Tibial nerve (tissue), 4 donors: ENCODE measurements at places on chromosomes 3 and 15.

GRCh38 chr15:40618023-40618422 lies 24.0 kb downstream of the KNL1 start:
- no peak overlapping the region for H3K4me3 ChIP-seq
- H3K27ac ChIP-seq: no peak overlapping the region
- no peak for DNase-seq
- no peaks in the 10 kb centered on the region for H3K36me3 ChIP-seq
- H3K27me3 ChIP-seq: no peaks in the 10 kb centered on the region

- no peak for DNase-seq
- no peak overlapping the region for H3K4me3 ChIP-seq
- no peaks in the 10 kb centered on the region for H3K36me3 ChIP-seq
- no peak overlapping the region for H3K27ac ChIP-seq
Measured at GRCh38 chr3:153426344-153426743, 264.3 kb downstream of the RAP2B start.

GRCh38 chr3:193250492-193250891 lies 9.5 kb downstream of the PLAAT1 start:
- DNase-seq: no peak
- H3K36me3 ChIP-seq: no peaks in the 10 kb centered on the region
- H3K4me3 ChIP-seq: no peak overlapping the region
- no peak overlapping the region for H3K27ac ChIP-seq

- no peaks in the 10 kb centered on the region for H3K27me3 ChIP-seq
- no peaks in the 10 kb centered on the region for H3K4me1 ChIP-seq
- H3K4me3 ChIP-seq: peak overlapping the region; percentile 68
- H3K36me3 ChIP-seq: no peaks in the 10 kb centered on the region
- H3K27ac ChIP-seq: peak overlapping the region; percentile 97
Measured at GRCh38 chr3:50341537-50341936, 901 bp upstream of the RASSF1 start.

DNA sequence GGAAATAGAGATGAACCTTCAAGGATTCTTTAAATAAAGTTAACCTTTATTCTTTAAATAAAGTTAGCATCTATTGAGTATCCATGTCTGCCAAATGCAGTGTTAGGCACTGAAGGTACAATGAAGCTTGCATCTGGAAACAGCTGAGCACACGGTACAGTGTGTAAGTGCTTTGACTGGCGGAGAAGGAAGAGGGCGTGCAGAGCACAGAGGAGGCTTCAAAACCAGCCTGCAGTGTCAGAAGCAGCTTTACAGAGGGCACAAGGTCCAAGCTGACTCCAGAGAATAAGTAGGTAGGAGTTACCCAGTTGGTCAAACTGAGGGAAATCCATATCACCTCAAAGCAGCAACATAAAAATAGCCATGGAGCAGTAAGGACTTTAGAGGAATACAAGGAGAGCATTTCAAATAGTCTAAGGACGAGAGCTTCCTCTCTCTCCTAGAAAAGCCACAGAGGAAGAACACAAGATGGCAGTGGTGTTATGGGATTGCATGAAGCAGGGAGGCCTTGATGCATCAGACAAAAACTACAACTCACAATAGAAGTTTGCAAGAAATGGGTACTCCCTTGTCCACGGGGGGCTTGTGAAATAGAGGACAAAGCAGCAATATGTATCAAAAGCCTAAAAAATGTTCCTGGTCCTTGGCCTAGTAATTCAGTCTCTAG lies 60.3 kb upstream of the PPP2R3A start:
- no peaks in the 10 kb centered on the region for H3K36me3 ChIP-seq
- no peak overlapping the region for H3K27ac ChIP-seq
- H3K27me3 ChIP-seq: no peaks in the 10 kb centered on the region
- H3K4me3 ChIP-seq: no peak overlapping the region
- H3K4me1 ChIP-seq: no peaks in the 10 kb centered on the region
- DNase-seq: no peak

DNA sequence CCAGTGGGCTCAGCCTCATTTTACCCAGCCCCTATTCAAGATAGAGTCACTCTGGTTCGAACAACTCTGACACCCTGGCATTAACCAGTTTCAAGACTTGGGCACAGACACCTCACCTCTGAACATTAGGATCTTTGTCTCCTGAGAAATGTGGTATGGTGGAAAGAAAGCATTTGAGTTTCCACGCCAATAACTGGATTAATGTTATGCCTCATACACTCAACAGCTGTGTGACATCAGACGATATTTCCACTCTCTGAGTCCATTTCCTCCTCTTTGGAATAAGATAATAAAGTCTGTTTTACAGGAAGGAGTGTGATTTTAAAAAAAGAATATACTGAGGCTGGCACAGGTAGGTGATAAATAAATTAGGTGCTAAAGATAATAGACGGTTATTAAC lies 121.3 kb upstream of the CHL1 start:
- peak overlapping the region; percentile 11 for H3K27ac ChIP-seq
- peaks cover 18% of the 10 kb centered on the region for H3K4me1 ChIP-seq
- H3K4me3 ChIP-seq: no peak overlapping the region
- no peaks in the 10 kb centered on the region for H3K36me3 ChIP-seq
- DNase-seq: no peak

GRCh38 chr3:88691081-88691480 lies 416.3 kb upstream of the EPHA3 start:
- H3K4me1 ChIP-seq: no peaks in the 10 kb centered on the region
- H3K4me3 ChIP-seq: no peak overlapping the region
- no peak for DNase-seq
- no peaks in the 10 kb centered on the region for H3K27me3 ChIP-seq
- H3K36me3 ChIP-seq: no peaks in the 10 kb centered on the region

DNA sequence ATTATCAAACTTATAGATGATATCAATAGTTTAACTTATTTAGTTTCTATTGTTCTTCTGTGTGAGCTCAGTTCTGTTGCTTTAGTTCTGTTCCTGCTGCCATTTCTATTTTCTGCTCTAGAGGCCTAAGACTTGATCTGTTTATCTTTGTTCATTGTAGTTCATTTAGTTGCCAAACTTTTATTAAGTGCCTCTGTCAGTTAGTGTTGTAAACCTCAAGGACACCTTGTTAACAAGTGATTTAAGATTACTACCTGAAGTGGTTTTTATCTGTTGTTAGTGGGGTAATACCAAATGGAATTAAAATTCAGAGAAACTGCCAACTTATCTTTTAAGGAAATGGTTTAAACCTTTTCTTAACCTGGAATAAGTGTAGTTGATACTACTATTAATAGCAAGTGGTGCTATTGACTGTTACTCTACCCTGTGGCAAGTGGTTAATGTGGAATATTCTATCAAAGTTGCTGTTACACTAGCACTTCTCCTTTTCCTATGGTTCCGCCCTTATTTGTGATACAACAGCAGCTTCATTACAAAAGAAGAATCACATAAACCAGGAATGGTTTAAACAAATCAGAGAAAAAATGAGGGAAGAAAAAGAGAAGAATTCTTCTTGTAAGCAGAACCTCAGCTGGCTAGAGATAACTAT lies 500.6 kb upstream of the GOLIM4 start:
- H3K36me3 ChIP-seq: no peaks in the 10 kb centered on the region
- no peaks in the 10 kb centered on the region for H3K27me3 ChIP-seq
- no peak overlapping the region for H3K27ac ChIP-seq

DNA sequence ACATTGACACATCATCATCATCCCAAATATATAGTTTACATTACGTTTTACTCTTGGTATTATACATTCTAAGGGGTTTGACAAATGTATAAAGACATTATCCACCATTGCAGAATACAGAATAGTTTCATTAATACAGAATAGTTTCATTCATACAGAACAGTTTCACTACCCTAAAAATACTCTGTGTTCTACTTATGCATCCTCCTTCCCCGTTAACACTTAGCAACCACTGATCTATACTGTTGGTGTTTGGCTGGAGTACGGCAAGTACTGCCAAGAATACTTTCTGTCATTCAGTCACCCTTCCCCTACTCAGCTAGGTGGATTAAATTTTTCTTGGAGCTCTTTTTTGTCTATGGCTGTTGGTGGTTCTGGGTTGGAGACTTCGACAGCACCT lies 33.4 kb downstream of the LEKR1 start:
- H3K27ac ChIP-seq: no peak overlapping the region
- H3K36me3 ChIP-seq: no peaks in the 10 kb centered on the region
- H3K27me3 ChIP-seq: no peaks in the 10 kb centered on the region
- DNase-seq: no peak

DNA sequence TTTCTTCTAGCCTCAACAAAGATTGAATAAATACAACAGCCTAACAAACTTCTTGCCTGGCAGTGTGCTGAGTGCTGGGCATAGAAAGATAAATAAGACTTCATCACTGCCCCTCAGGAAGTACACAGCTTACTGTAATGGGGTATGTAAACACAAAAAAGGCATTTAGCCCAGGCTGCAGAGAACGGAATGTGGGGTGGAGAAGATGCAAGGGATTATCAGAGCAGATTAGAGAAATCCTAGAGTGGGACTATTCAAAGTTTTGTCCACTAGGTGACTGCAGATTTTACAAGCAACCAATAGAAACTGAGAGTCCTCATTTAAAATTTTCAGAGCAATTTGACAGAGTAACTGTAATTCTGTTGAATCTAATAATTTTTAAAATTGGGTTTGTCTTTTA lies 35.4 kb upstream of the TSC22D2 start:
- no peaks in the 10 kb centered on the region for H3K27me3 ChIP-seq
- no peaks in the 10 kb centered on the region for H3K36me3 ChIP-seq
- no peak for DNase-seq
- H3K4me1 ChIP-seq: peaks cover 27% of the 10 kb centered on the region
- H3K27ac ChIP-seq: peak overlapping the region; percentile 88

DNA sequence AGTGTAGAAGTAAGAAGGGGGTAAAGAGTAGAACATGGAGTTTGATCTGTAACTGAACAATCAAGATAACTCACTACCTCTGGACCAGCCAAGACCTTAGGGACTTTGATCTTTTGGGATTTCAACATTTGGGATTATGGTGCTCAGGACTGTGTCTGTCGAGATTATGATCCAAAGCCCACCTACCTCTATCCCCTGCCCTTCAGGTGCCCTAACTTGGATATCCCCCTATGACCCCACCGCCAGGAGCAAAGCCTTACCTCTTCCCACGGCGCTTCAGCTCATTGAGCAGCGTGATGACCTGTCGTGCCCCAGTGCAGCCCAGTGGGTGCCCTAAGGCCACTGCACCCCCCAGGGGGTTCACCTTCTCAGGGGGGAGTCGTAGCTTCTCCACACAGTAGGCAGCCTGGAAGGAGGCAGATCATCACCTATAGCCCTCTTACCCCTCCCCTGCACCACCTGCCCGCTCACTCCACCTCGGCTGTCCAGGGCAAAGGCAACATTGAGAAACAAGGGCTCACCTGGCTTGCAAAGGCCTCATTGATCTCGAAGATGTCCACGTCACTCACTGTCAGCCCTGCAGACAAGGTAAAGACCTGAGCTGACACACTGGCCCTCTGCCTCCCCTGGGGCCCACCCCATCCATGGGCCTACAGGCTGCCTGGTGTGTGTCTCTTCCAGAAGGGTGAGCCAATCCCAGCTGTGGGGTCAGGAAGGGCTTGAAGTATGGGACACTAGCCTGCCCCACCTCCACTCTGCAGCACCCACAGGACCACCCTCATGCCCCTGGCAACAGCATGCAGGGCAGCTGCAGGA lies 11.4 kb downstream of the ACAA1 start:
- DNase-seq: no peak
- H3K4me1 ChIP-seq: no peaks in the 10 kb centered on the region
- H3K27me3 ChIP-seq: no peaks in the 10 kb centered on the region
- no peak overlapping the region for H3K27ac ChIP-seq
- peaks cover 100% of the 10 kb centered on the region for H3K36me3 ChIP-seq

DNA sequence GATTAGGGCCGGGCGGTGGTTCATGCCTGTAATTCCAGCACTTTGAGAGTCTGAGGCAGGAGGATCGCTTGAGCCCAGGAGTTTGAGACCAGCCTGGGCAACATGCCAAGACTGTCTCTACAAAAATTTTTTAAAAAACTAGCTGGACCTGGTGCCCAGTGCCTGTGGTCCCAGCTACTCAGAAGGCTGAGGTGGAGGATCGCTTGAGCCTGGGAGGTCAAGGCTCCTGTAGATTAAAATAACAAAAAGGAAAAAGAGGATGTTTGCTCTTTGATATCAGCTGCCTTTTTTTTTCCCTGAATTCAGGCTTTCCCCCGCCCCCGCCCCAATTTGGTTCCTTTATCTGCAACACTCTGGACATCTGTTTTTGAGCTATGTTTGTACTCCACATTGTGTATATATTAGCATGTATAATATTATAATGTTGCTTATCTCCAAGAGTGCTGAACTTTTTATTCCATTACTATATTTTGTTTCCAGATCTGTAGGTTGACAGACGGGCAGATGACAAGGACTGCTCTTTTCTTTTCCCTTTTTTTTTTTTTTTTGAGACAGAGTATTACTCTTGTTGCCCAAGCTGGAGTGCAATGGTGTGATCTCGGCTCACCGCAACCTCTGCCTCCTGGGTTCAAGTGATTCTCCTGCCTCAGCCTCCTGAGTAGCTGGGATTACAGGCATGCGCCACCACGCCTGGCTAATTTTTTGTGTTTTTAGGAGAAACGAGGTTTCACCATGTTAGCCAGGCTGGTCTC lies 4.6 kb downstream of the SNAP23 start:
- no peaks in the 10 kb centered on the region for H3K4me1 ChIP-seq
- no peaks in the 10 kb centered on the region for H3K36me3 ChIP-seq
- no peak overlapping the region for H3K4me3 ChIP-seq
- H3K27me3 ChIP-seq: no peaks in the 10 kb centered on the region
- DNase-seq: no peak
- no peak overlapping the region for H3K27ac ChIP-seq

DNA sequence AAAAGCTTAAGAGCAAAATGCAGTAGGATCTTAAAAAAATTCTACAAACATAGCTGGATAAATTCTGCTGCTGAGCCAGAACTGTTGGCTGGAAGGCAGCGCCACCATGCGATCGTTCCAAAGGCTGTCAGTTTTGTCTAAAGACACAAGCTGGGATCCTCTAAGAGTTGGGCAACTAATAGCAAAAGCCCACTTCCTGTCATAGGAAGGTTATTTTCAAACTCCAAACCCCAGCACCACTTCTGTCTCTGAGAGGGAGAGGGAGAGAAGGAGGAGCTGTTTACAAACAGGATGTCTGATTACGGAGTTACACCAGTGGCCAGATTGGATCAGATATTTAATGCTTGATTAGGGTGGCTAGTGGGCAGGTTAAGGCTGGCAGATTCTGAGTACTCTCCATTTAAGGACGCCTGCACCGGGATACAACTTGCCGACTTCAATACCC lies 44.0 kb downstream of the EIF4E3 start:
- no peak overlapping the region for H3K4me3 ChIP-seq
- no peaks in the 10 kb centered on the region for H3K36me3 ChIP-seq
- peak; percentile 56 for DNase-seq
- no peaks in the 10 kb centered on the region for H3K27me3 ChIP-seq

DNA sequence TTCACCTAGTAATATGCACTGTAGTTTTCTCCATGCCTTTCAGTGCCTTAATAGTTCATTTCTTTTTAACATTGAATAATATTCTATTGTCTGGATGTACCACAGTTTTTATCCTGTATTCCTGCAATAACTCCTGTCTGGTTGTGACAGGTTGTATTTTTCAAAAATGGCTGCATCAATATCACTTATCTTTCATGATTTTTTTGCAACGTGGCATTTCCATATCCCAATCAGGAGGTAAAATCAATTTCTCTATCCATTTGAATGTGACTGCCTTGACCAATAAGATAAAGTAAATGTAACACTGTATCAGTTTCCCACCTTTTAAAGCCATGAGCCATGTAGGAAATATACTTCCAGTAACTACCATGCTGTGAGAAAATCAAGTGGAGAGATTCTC lies 27.5 kb upstream of the EPHA3 start:
- no peaks in the 10 kb centered on the region for H3K4me1 ChIP-seq
- no peak overlapping the region for H3K27ac ChIP-seq
- H3K4me3 ChIP-seq: no peak overlapping the region
- H3K27me3 ChIP-seq: no peaks in the 10 kb centered on the region
- DNase-seq: no peak
